ENCODE measurements at places on chromosomes 1 and 21.

- DNase-seq: no peak
These were observed 485.4 kb downstream of the AMY1C start for GRCh38 chr1:104235141-104235540.

DNA sequence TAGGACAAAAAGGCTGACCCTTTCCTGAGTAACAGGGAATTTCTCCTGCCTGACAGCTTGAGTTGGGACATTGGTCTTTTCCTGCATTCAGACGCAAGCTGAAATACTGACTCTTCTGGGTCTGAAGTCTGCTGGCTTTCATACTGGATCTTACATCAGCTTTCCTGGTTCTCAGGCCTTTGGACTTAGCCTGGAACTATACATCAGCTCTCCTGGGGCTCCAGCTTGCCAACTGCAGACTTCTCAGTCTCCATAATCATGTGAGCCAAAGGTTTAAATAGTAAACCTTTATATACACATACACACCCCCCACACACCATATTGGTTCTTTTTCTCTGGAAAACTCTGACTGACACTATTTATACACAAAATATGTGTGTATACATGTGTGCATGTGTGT is 59.0 kb upstream of the KCND3 start:
- no peak for DNase-seq

- DNase-seq: peak; percentile 44
These were observed 13.0 kb upstream of the KCNC4 start for GRCh38 chr1:110196917-110197765.

GRCh38 chr1:110057963-110058518 is 12.4 kb downstream of the ALX3 start:
- no peak for DNase-seq

- DNase-seq: peak; percentile 37
These were observed 694 bp downstream of the ZBTB7B start for GRCh38 chr1:155003227-155003765.

- DNase-seq: no peak
These were observed 9.3 kb upstream of the DPYD start for GRCh38 chr1:97929874-97930851.

- peak; percentile 95 for DNase-seq
These were observed 5.2 kb downstream of the COQ8A start for GRCh38 chr1:226945106-226945857.

DNA sequence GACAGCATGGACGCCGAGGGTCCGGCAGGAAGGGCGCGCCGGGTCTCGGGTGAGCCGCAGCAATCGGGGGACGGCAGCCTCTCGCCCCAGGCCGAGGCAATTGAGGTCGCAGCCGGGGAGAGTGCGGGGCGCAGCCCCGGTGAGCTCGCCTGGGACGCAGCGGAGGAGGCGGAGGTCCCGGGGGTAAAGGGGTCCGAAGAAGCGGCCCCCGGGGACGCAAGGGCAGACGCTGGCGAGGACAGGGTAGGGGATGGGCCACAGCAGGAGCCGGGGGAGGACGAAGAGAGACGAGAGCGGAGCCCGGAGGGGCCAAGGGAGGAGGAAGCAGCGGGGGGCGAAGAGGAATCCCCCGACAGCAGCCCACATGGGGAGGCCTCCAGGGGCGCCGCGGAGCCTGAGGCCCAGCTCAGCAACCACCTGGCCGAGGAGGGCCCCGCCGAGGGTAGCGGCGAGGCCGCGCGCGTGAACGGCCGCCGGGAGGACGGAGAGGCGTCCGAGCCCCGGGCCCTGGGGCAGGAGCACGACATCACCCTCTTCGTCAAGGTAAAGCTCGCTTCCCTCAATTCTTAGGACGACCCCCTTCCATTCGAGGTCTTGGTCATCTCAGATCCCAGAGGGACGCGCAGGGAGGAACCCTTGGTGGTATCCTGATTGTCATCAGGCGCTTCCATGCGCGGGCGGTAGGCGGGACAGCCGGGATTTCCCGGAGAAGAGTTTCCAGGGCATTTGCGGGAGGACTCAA is 1.6 kb downstream of the CLIC6 start:
- no peak for DNase-seq

DNA sequence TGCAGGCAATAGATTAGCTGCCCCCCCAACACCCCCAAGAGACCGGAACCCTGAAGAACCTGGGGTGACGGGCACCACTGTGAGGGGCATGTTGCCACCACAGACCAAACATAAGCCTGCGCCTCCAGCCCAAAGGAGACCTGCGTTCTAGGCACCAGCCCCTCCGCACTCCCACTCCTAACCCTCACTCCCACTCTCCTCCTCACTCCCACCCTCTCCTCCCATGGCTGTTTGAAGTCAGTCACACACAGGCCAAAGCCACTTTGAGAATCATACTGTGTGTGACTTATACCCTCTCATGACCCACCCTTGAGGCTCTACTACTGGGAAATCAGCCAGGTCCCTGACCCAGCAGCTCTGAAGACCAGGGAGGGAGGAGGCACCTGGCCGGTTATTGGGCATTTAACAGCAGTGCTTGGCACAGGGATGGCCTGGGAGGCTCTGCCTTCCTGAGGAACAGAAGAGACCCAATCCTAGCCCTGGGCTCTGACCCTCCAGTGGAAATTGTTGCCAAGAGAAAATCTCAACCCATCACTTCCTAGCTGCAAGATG is 43.5 kb downstream of the FBXO2 start:
- no peak for DNase-seq

- no peak for DNase-seq
These were observed 22.7 kb downstream of the CRYAA start for GRCh38 chr21:43191521-43191920.

DNA sequence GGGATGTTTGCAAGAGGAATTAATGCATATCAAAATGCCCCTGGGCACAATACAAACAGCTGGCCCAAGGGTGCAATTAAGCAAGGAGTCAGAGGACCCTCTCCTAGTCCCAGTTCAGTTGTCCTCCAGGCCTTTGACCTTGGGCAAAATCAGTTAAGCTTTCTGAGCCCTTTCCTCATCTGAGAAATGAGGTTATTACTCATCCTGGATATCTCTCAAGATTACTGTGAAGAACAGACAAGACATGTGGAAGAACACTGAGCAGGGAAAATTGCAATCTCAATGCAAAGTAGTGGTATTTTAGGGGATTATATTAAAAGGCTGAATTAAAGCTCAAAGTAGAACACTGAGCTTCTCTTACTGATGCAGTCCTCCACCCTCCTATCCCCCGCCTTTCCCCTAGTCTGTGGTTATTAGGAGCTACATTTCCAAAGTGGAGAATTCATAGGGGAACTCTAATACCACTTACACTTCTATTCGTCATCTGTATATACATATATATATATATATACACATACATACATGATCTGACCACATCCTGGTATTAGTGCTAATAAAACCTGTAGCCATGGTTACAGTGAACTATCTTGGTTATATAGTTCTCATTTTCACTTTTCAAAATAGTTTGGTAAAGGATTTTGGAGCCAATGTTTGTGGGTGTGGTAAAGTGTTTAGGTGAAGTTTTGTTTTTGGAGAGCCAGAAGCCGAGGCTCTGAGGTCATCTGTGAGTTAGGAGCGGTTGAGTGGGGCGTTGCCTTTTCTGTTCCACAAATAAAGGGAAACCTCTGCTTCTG is 18.1 kb downstream of the KIAA0040 start:
- DNase-seq: no peak

DNA sequence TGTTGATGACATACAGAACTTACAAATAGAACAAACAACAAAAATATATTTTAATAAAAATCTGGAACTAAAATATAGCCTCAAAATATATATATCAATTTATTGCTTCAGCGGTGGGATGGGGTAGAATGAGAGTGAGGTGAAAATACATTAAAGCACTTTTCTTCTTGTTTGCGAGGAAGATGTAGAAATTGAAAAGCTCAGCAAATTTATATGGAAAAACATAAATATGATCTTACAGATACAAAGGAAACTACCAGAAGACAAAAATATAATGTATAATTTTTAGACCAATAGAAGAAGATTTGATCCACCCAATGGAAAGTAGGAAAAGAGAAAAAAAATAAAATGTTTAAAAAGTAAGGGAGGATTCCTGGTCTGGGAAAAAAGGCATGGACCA is 372.2 kb downstream of the DISC1 start:
- no peak for DNase-seq

Data from NCI-H2081 (cell line).